ENCODE measurements at places on chromosomes 3 and 15. TPM values are rescaled to one million over a fixed set of nuclear protein-coding genes. Genes with fewer than 3 reads are reported as not detected.

Gene MESP2
- total RNA-seq, result 0.62 TPM

Gene MAP6D1
- total RNA-seq, result 5.9 TPM

Gene PTH1R
- 0.28 TPM for total RNA-seq

Gene CMTM8
- 9.9 TPM for total RNA-seq

Gene AMT
- 0.29 TPM for total RNA-seq

Gene POTEB2
- total RNA-seq, result not detected

Gene TRH
- total RNA-seq, result not detected
